ENCODE measurements at places on chromosomes 3 and 15.

- DNase-seq, result no peak
Observed at GRCh38 chr3:97914388-97914787, 57.8 kb downstream of the RIOX2 start.

DNA sequence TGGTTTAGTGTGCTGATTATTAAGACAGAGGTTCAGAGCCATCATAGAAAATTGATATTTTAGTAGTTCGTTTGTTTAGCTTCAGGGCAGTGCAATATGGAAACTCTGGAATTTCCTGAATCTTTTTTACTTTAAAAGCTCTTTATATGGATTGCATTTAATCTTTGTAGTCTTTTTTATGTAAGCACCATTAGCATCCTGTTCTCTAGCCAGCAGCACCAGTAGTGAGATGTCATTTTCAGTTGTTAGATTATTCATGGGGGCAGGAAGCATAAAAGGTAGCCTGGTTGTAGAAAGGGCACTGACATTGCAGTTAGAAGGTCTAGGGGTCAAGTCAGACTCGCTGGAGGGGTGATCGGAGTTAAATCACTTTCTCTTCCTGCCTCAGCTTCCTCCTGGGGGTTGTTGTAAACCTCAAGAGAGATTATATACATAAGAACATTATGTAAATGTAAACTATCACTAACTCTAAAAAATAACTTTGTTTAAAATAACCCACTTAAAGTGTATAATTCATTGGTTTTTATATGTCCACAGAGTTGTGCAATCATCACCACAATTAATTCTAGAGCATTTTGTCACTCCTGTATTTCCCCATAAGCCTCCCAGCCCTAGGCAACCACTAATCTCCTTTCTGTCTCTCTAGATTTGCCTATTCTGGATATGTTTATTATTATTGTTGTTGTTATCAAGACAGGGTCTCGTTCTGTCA lies 31.4 kb upstream of the ITPKA start:
- DNase-seq, result no peak

- no peak for DNase-seq
Observed at GRCh38 chr3:119395923-119396358, 67.5 kb downstream of the TMEM39A start.

- DNase-seq, result no peak
Observed at GRCh38 chr3:10085738-10086137, 22.3 kb downstream of the FANCD2OS start.

DNA sequence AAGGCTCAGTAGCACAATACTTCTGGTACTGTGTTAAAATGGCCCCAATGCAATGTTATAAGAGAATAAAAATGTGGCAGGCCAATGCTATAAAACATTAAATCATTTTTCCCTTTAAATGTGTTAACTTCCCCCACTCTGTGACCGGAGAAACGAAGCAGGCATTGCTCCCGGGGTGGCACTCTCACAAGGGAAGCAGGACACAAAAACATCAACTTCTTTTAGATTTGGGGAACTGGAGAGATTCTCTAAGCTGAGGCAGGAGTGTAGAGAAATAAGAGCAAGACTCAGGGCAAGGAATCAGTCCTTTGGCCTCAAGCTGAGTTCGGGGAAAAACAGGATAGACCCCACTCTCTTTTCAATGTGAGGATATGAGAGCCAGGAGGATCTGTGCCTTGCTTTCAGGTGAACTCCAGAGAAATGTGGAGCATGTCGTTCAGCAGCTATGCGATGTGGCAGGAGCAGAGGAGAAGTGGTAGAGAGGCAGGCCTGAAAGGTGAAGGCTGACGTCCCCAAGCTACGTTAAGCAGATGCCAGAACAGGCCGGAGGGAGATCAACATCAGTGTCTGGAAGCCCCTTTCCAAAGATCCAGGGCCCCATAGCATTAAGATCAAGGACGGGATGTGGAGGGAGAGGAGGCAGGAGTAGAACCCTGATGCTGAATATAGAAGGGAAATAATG lies 160.2 kb downstream of the PLD1 start:
- no peak for DNase-seq
